ENCODE measurements at places on chromosomes 6 and 20. TPM values are rescaled to one million over a fixed set of nuclear protein-coding genes. Genes with fewer than 3 reads are reported as not detected.

- H3K4me1 ChIP-seq, result no peaks in the 10 kb centered on the region
- H3K27ac ChIP-seq, result no peak overlapping the region
- DNase-seq, result no peak
- no peaks in the 10 kb centered on the region for H3K36me3 ChIP-seq
These were observed 19.5 kb upstream of the BCLAF1 start for GRCh38 chr6:136309171-136309570.

DNA sequence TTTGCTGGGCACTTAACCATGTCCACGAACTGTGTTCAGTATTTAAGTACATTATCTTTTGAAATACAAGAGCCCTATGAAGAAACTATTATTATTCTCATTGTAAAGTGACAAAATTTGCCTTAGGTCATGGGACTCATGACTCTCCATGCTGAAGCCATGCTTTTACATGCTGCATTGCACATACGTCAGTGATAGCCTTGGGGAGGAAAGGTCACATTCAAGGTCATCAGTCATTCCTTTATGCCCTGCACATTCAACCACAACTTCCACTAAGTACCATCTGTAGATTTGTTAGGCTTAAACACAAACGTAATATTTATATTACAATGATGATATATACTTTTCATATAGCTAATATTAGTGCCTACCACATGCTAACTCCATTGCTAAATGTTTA lies 292.7 kb downstream of the TBC1D7 start:
- H3K27me3 ChIP-seq, result no peaks in the 10 kb centered on the region
- DNase-seq, result no peak
- no peak overlapping the region for H3K4me3 ChIP-seq
- H3K36me3 ChIP-seq, result no peaks in the 10 kb centered on the region
- H3K4me1 ChIP-seq, result no peaks in the 10 kb centered on the region
- no peak overlapping the region for H3K27ac ChIP-seq

DNA sequence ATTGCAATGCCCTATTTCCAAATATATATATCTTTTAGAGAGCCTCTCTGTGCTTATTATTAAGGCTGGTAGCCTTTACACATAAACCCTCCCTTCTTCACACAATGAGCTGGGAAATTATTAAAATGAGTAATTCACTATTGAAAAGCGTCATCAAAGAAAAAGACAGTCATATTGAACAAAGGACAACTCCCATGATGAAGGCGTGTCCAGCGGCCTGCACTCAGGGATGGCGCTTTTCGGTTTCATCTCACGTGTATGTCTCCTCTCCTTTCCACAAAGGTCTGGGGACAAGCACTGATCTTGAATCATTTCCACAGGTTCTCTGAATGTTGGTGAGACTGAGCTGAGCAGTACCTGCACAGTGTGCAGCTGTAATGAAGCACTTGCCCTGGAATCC lies 3.5 kb downstream of the SERPINB9 start:
- no peak overlapping the region for H3K4me3 ChIP-seq
- H3K4me1 ChIP-seq, result peaks cover 8% of the 10 kb centered on the region
- H3K27me3 ChIP-seq, result no peaks in the 10 kb centered on the region
- H3K27ac ChIP-seq, result no peak overlapping the region
- DNase-seq, result no peak
- peaks cover 10% of the 10 kb centered on the region for H3K36me3 ChIP-seq

- no peak for DNase-seq
- peak overlapping the region; percentile 65 for H3K27ac ChIP-seq
- no peaks in the 10 kb centered on the region for H3K27me3 ChIP-seq
- H3K4me3 ChIP-seq, result no peak overlapping the region
- peaks cover 6% of the 10 kb centered on the region for H3K36me3 ChIP-seq
These were observed 36.9 kb upstream of the ID1 start for GRCh38 chr20:31568041-31568731.

DNA sequence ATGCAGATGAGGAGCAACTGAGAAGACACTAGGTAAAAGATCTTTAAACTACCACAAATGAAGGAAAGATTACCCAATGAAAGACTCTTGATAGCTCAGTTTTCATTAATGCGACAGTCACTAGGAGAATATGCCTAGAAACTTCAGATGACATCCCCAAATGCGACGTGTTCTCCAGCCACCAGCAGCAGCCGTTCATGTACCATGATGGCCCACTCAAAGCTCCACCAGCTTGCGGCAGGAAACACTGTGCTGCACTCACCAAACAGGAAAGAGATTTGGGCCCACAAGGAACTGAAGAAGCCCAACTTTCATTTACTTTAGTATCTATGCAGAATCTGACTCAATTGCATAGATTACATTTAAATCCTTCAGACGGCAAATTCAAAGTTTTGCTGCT lies 7.5 kb downstream of the DIDO1 start:
- no peak overlapping the region for H3K4me3 ChIP-seq
- H3K27ac ChIP-seq, result no peak overlapping the region
- no peaks in the 10 kb centered on the region for H3K27me3 ChIP-seq
- no peak for DNase-seq
- H3K4me1 ChIP-seq, result peaks cover 73% of the 10 kb centered on the region

GRCh38 chr6:147664092-147664491 lies 155.6 kb downstream of the SAMD5 start:
- H3K27ac ChIP-seq, result no peak overlapping the region
- H3K36me3 ChIP-seq, result no peaks in the 10 kb centered on the region
- no peak for DNase-seq
- no peak overlapping the region for H3K4me3 ChIP-seq

GRCh38 chr20:24777746-24778145 lies 171.3 kb upstream of the CST7 start:
- no peaks in the 10 kb centered on the region for H3K36me3 ChIP-seq
- H3K27ac ChIP-seq, result no peak overlapping the region
- H3K4me3 ChIP-seq, result no peak overlapping the region
- no peak for DNase-seq

DNA sequence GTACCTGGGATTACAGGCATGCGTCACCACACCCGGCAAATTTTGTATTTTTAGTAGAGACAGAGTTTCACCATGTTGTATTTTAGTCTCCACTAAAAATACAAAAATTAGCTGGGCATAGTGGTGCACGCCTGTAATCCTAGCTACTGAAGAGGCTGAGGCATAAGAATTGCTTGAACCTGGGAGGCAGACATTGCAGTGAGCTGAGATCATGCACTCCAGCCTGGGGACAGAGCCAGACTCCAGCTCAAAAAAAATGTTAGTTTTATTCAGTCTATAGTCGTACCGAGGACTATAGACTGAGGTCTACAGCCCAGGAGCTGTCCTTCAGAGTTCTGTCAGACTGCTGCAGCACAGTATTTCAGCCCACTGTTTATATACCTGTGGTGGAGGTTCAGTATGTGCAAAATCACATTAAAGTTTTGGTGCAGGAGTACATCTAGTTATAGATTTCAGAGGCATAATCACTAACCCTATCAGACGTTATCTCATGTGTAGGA lies 3.6 kb upstream of the CASP8AP2 start:
- H3K36me3 ChIP-seq, result no peaks in the 10 kb centered on the region
- no peak for DNase-seq
- H3K27me3 ChIP-seq, result no peaks in the 10 kb centered on the region
- H3K4me1 ChIP-seq, result peaks cover 4% of the 10 kb centered on the region
- H3K27ac ChIP-seq, result no peak overlapping the region

- DNase-seq, result no peak
- H3K4me3 ChIP-seq, result no peak overlapping the region
- no peaks in the 10 kb centered on the region for H3K4me1 ChIP-seq
- H3K27me3 ChIP-seq, result no peaks in the 10 kb centered on the region
These were observed 7.9 kb upstream of the BLCAP start for GRCh38 chr20:37535443-37536132.

- H3K27ac ChIP-seq, result no peak overlapping the region
- H3K4me3 ChIP-seq, result no peak overlapping the region
- DNase-seq, result no peak
- no peaks in the 10 kb centered on the region for H3K27me3 ChIP-seq
- H3K4me1 ChIP-seq, result no peaks in the 10 kb centered on the region
These were observed 15.4 kb downstream of the SRC start for GRCh38 chr20:37361336-37361735.

- H3K36me3 ChIP-seq, result no peaks in the 10 kb centered on the region
- H3K27ac ChIP-seq, result no peak overlapping the region
- H3K4me1 ChIP-seq, result peaks cover 10% of the 10 kb centered on the region
- no peaks in the 10 kb centered on the region for H3K27me3 ChIP-seq
- DNase-seq, result peak; percentile 34
These were observed 23.9 kb downstream of the MAP7 start for GRCh38 chr6:136526196-136526930.

DNA sequence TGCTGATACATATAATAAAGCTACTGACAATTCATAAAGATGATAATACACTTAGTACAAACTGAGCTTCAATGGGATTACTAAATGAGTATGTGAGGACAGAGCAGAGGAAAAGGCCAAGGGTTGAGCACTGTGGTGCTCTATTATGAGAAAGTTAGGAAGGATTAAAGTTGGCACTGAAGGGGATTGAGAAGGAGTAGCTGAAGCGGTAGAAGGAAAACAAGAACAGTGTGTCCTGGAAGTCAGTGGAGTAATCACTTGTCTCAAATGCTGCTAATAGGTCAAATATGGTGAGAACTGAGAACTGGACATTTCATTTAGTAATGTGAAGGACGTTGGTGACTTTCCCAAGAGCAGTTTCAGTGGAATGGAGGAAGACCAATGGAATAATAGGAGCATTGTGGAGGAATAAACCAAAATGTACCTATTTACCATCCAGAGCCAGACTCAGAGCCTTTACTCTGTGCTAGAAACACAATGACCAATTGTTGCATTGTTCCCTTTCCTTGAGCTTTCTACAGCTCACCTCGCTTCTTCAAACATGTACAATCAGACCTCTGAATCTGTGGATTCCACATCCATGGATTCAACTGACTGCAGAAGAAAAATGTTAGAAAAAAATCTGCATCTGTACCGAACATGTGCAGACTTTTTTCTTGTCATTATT lies 255.9 kb downstream of the LAMA2 start:
- H3K27me3 ChIP-seq, result no peaks in the 10 kb centered on the region
- no peak for DNase-seq
- no peak overlapping the region for H3K4me3 ChIP-seq
- H3K27ac ChIP-seq, result no peak overlapping the region
- no peaks in the 10 kb centered on the region for H3K36me3 ChIP-seq

DNA sequence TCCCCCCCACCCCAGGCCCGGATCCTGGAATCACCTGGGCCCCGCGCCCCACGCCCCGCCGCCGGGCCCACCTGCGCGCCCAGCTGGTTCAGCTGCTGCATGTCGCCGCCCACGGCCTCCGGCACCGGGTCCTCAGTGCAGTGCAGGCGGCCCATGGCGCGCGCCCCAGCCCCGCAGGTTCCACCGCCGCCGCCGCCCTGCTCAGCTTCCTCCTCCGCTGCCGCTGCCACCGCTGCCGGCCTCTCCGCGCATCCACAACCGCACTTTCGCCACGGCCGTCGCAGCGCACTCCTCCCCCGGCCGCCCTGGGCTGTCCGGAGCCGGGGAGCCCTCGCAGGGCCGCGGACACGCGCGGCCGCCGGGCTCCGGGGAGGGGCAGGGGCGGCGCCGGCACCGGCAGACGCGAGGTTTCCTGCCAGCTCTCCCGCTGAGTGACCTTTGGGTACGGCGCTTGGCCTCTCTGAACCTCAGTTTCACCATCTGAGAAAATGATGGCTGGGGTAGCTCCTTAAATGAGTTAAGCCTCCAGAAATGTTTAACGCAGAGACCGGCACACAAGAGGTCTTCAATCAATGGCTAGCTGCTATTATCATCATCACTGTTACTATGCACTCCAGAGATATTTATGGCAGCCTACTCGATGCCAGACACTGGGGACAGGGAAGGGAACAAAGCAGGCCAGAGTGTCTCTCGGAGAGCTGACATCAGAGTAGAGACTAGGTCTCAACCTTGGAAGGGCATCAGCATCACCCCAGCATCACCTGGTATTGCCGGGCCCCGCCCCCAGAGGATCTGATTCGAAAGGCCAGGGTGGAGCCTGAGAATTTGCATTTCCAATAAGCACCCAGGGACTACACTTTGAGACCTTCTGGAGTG lies at the start of gene COMMD7:
Gene COMMD7 (minus strand): TSS at position 231 of the 876 bp plus-strand sequence. CDS start 76 bp downstream, at position 155.
- H3K27me3 ChIP-seq, result no peaks in the 10 kb centered on the region
- H3K36me3 ChIP-seq, result no peaks in the 10 kb centered on the region
- peak; percentile 55 for DNase-seq

DNA sequence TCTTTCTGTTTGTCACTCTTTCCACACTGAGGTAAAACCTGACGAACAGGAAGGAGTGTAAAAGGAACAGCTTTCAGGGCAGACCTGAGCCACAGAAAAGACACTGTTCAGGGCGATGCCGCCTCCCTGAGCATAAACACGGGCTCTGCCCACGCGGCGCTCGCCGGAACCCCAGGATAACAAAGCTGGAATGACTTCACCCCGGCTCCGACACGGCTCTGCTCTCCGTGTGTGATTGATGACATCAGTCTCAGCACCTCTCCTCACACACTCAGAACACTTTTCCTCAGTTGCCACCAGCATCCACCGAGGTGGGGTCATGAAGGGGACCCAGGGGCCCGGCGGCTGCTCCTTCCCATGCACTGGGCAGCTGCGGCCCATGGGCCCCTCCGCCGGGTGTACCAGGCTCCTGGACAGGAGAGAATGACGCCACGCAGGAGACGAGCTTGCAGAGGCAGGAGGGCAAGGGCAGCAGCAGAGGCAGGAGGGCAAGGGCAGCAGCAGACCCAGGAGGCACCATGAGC lies 43.6 kb downstream of the DLL1 start:
- H3K4me1 ChIP-seq, result no peaks in the 10 kb centered on the region
- no peaks in the 10 kb centered on the region for H3K27me3 ChIP-seq
- no peak overlapping the region for H3K27ac ChIP-seq
- no peak for DNase-seq
- H3K4me3 ChIP-seq, result no peak overlapping the region

DNA sequence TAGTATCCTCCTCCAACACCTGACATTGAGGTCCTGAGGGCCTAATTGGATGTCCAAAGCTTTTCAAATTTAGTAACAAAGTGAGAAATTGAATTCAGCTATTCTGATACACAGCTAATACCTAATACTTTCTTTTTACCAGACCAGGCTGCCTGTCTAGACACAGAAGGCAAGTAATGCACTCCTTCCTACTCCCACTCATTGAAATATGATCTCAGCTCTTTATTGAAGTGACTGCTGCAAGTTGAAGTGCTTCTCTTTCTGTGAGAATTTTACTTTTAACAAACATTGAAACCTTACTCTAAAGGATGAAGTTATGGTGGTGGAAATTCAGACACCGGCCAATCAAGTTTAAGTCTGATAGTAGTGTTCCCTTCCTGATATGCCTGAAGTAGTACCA lies 90.8 kb upstream of the OGFRL1 start:
- H3K36me3 ChIP-seq, result no peaks in the 10 kb centered on the region
- no peak overlapping the region for H3K4me3 ChIP-seq
- H3K4me1 ChIP-seq, result no peaks in the 10 kb centered on the region
- H3K27me3 ChIP-seq, result no peaks in the 10 kb centered on the region
- DNase-seq, result no peak

GRCh38 chr20:62547364-62547763 lies 71.6 kb upstream of the GATA5 start:
- no peak for DNase-seq
- peaks cover 2% of the 10 kb centered on the region for H3K27me3 ChIP-seq
- no peaks in the 10 kb centered on the region for H3K4me1 ChIP-seq
- no peak overlapping the region for H3K27ac ChIP-seq
- H3K4me3 ChIP-seq, result no peak overlapping the region

HLA-DQB1 gene
- 12.1 TPM for total RNA-seq

LGSN gene
- 0.33 TPM for total RNA-seq

RNF39 gene
- not detected for total RNA-seq

RTEL1 gene
- 10.4 TPM for total RNA-seq

RAD21L1 gene
- total RNA-seq, result not detected

DNAAF9 gene
- total RNA-seq, result 4.4 TPM

NOX3 gene
- not detected for total RNA-seq

TRMT6 gene
- 3.1 TPM for total RNA-seq

MBOAT1 gene
- 5.0 TPM for total RNA-seq

GSTA2 gene
- 2.0 TPM for total RNA-seq

All from liver (tissue), 10 donors.